ENCODE measurements at places on chromosomes 5 and 9.
A peak's percentile ranks its signal among the peaks of the same experiment; 100 is the strongest.

GRCh38 chr5:135263022-135263668, 135.9 kb downstream of the MACROH2A1 start:
- peak; percentile 27 for DNase-seq

GRCh38 chr5:2382776-2383697, 368.4 kb downstream of the IRX2 start:
- DNase-seq, result no peak

DNA sequence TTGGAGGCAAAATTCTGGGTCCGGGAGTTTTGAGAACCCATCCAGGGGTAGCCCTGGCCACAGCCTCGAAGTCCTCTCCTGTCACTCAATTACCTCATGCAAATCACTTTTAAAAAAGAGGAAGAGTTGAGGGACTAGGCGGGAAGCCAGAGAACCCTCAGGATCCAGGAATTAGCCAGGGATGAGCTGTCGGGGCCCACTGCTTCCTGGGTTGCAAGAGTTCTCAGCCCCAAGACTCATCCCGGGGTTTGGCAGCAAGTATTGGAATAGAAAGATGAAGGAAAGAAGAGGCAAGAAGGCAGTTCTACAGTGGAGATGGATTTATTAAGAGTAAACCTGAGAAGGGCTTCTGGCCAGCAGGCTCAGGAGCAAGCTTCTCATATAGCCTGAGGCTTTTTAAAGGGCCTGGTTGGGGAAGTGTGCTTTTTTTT, 25.6 kb downstream of the C9orf50 start:
- DNase-seq, result peak; percentile 60

DNA sequence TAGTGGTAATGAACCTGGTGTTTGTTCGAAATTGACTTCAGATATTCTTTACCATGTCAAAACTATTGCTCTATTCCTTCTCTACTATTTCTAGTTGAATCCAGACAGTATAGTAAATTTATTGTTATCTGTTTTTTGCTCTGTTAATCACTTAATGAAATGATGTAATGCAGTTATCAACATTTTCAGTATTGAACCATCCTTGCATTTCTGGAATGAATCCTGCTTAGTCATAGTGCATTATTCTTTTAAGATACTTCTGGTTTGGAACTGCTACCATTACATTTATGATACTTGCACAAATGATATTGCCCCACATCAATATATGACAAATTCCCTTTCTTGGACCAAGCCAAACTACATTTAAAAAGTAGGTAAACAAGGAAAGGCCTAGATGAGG, 554.0 kb upstream of the KLF4 start:
- DNase-seq, result no peak

DNA sequence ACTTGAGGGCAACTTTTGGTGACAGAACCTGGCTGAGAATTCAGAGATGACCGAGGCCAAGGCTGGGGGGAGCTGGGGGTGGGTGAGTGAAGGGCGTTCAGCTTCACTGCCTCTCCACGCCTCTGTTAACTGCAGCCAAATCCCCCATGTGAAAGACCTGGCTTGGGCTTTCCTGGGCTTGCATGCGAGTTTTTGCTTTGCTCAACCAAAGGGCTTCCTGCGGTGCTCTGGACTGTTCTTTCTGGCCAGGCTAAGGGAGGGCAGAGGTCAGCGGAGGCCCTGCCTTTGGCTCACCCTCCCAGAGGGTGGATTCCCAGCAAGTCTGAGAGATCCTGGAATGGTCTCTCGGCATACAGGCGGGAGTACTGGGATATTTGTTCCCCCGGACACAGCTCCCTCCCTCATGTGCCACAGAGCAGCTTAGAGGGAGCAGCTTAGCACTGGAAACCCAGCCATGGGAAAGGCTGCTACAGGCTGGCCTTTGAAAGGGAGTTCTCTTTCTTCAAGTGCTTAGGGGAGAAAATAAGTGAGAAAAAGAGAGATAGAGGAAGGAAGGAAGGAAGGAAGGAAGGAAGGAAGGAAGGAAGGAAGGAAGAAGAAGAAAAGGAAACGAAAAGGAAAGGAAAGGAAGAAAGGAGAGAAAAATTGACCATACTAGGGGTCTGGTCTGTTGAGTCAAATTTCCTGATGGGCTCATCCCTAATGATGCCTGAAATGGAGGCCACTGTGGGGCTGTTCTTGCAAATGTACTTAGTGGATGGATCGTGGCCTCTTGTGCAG, 158.8 kb downstream of the FGF18 start:
- DNase-seq, result no peak

- no peak for DNase-seq
Observed at GRCh38 chr5:15737036-15737821, 237.2 kb downstream of the FBXL7 start.

All from RPMI7951 (cell line).